Renal cortical epithelial cell (primary cell): ENCODE measurements at places on chromosomes 5 and 9. TPM values are rescaled to one million over a fixed set of nuclear protein-coding genes. Genes with fewer than 3 reads are reported as not detected.

The PCDHA8 gene
- 1.3 TPM in 1 of 2 replicates, not detected in the other for total RNA-seq

The INSL4 gene
- total RNA-seq: not detected in 2 replicates

The IFNA8 gene
- not detected in 2 replicates for total RNA-seq

The GTF3C5 gene
- total RNA-seq: 28.5 and 50.0 TPM in 2 replicates

The C7 gene
- not detected in 2 replicates for total RNA-seq

The SEC61B gene
- total RNA-seq: 70.1 and 134 TPM in 2 replicates

The PANK3 gene
- 62.7 and 84.7 TPM in 2 replicates for total RNA-seq

The PCDHB7 gene
- total RNA-seq: under 0.01 and 0.85 TPM in 2 replicates

The PCDHB8 gene
- 0.17 and 0.55 TPM in 2 replicates for total RNA-seq

The ROR2 gene
- total RNA-seq: 4.4 TPM in 1 of 2 replicates, not detected in the other

The CLTA gene
- 391 and 514 TPM in 2 replicates for total RNA-seq

The CYFIP2 gene
- 38.7 and 57.9 TPM in 2 replicates for total RNA-seq

The ADGRV1 gene
- total RNA-seq: 0.35 and 0.55 TPM in 2 replicates

The GRXCR2 gene
- total RNA-seq: not detected in 2 replicates

The GAPT gene
- not detected in 2 replicates for total RNA-seq

The PCDHA9 gene
- 0.99 TPM in 1 of 2 replicates, not detected in the other for total RNA-seq

The DBH gene
- total RNA-seq: not detected in 2 replicates

The ASS1 gene
- 64.6 and 82.5 TPM in 2 replicates for total RNA-seq

The RRAGA gene
- 22.2 and 76.9 TPM in 2 replicates for total RNA-seq

The TPRN gene
- 4.5 and 10.6 TPM in 2 replicates for total RNA-seq

The TAF11L6 gene
- not detected in 2 replicates for total RNA-seq

The SPINK13 gene
- total RNA-seq: 1.4 and 1.8 TPM in 2 replicates

The PIP5KL1 gene
- total RNA-seq: 0.65 and 2.1 TPM in 2 replicates

The PDZD2 gene
- 6.6 and 14.2 TPM in 2 replicates for total RNA-seq

The TRIM36 gene
- 2.6 and 4.0 TPM in 2 replicates for total RNA-seq
